NCI-H69 (cell line): ENCODE measurements at places on chromosomes 4 and X.

GRCh38 chr4:24978291-24979075 lies 52.3 kb downstream of the LGI2 start:
- no peak for DNase-seq

DNA sequence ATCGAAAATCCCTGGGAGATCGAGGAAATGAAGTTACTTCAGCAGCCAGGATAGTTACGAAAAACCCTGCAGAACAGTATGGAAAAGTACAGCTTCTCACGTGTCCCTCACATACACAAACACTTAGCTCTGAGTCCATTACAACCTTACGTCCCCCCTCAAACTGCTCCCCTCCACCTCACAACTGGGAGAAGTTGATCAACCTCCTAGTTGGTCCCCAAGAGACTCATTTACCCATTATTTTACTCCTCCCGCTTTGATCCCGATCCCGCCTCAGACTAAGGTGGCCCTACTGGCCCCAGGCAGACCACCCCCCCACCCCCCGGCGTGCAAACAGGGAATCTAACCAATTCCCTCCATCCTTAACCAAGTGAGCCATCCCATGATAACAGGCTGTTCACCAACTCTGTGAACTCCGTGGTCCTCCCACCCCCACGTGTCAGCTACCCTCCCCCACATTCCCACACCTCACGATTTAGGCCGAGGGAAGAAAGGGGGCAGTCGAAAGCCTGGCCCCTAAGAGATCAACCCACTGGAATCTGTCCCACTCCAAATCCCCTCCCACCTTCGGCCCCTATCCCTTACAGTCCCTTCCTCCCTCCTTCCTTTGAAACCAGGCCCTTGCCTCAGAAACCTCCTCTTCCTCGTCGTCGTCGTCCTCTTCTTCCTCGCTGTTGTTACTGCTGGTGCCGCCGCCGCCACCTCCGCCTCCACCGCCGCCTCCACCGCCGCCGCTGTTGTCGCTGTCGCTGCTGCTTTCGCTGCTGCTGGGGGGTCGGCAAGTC lies 755 bp downstream of the ANKRD17 start:
- peak; percentile 40 for DNase-seq

- no peak for DNase-seq
These were observed 47.9 kb upstream of the GRPEL1 start for GRCh38 chr4:7115557-7116340.

DNA sequence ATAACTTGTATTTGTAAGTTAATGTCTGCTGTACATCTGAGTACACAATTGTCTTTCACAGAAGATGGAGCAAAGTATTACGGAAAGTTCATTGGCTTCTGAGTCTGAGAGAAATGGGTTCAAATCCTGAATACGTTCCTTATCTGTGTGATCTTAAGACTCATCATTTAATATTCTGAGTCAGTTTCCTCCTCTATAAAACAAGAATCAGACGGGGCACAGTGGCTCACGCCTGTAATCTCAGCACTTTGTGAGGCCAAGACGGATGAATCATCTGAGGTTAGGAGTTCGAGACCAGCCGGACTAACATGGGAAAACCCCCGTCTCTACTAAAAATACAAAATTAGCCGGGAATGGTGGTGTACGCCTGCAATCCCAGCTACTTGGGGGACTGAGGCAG lies 57.8 kb downstream of the APBB2 start:
- DNase-seq, result no peak

DNA sequence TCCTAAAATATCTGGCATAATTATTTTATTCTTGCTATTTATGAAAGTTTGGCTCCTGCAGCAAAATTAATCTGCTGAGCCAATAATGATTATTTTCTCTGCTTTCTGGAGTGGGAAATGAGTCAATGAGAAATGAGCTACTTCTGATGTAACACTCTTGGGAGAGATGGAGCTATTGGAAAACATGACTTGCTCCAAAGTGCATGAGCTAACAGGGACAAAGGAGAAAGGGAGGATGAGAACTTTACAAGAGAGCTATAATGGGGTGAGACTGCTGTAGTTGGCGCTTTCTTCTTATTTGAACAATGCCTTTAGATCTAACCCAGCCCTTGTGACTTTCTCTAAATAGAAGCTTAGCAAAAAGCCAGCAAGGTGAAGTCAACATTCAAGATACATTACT lies 615.1 kb downstream of the ANKRD50 start:
- DNase-seq, result no peak

DNA sequence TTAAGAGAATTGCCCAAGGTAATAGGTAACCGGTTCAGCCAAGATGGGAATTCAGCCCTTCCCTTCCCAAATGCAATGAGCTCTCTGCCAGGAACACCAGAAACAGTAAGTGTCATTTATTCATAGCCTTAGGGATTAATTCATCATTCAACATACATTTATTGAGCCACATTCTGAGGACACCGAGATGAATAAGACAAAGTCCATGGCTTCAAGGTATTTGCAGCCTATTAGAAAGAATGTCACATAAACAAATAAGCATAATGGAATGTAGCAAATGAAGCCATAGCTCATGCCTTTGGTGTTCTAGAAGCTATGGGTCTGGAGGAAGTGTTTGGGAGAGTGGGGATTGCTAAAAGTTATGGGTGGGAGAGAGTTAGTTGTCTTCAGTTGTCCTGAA lies 6.3 kb upstream of the TAB3 start:
- DNase-seq, result no peak

DNA sequence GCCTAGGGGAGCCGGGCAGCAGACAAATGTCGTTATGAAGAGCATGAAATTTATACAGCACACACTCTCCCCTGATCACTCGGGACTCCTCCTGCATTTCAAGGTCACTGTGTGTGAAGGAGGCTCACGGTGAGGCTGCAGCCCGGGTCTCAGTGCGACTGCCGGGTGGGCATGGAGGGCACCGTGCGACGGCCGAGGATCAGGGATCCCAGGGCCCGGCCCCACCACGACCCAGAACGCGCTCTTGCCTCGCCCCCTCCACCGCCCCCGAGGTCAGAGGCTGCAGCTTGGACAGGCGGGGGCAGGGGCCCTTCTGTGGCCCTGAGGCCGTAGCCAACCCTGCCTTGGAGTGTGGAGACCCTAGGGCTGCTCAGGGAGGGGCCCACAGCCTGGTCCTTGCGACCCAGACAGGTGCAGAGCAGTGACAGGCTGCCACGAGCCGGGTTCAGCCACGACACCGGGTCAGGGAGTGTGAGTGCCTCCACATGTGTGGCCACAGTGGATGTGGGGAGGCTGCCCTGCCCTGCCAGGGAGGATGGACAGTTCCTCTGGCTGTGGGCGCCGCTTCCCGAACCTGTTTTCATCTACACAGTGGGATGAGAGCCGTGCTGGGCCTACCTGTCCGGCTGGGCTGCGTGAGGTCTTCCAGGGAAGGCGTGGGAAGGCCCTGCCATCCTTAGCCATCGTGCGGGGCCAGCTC lies 89.3 kb upstream of the NKX1-1 start:
- no peak for DNase-seq

DNA sequence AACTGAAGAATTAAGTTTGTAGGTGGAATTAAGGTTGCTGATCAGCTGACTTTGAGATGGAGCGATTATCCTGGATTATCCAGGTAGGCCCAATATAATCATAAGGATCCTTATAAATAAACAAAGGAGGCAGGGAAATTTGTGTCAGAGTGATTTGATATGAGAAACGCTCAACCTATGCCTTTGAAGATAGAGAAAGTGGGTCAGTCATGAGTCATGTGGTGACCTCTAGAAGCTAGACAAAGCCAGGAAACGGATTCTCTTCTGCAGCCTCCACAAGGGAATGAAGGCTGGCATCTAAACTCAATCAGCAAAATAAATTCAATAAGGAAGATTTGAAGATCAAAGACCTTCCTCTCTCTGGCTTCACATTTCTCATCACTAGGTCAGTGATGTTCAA lies 41.5 kb upstream of the SMIM10 start:
- DNase-seq, result no peak

GRCh38 chr4:13836946-13837912 lies 209.7 kb upstream of the BOD1L1 start:
- no peak for DNase-seq

- peak; percentile 78 for DNase-seq
These were observed 42.9 kb downstream of the FNIP2 start for GRCh38 chr4:158811704-158812103.

- DNase-seq, result no peak
These were observed 85.9 kb downstream of the MAOA start for GRCh38 chrX:43741843-43742573.

DNA sequence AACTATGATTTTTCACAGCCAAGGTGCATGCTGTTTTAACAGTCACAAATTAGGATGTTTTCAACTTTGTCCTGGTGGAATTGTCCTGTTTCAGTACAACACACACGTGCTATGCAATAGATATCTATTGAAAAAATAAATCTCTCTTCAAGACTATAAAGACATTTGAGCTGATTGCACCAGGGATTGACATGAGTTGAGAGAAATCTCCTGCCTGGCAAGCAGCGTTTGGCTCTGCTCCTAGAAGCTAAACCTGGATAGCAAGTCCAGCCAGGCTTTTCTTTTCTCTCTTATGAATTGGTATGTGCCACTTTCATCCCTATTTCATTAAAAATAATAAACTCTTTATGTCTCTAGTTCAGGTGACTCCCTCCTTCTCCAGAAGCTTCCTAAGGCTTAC lies 16.6 kb upstream of the NPNT start:
- DNase-seq, result no peak

DNA sequence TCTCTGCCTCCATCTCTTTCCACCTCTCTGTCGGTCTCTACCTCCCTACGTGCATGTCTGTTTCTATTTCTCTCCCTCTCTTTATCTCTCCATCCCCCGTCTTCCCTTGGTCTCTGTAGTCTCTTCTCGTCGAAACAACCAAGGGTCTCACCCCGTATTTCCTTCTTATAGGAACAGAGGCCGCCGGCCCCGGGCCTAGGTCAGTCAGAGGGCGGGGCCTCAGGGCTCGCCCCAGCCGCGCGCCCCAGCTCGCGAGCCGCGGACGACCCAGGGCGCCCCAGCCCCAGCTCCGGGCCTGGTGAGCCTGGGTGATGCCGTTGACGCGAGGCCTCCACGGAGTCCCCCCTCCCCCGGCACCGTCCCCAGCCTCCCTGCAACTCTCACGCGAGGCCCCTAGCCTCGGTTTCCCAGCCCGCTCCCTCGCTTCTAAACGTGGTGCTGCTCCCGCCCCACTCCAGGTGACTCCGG lies 6.6 kb downstream of the TIMM17B start:
- peak; percentile 49 for DNase-seq

DNA sequence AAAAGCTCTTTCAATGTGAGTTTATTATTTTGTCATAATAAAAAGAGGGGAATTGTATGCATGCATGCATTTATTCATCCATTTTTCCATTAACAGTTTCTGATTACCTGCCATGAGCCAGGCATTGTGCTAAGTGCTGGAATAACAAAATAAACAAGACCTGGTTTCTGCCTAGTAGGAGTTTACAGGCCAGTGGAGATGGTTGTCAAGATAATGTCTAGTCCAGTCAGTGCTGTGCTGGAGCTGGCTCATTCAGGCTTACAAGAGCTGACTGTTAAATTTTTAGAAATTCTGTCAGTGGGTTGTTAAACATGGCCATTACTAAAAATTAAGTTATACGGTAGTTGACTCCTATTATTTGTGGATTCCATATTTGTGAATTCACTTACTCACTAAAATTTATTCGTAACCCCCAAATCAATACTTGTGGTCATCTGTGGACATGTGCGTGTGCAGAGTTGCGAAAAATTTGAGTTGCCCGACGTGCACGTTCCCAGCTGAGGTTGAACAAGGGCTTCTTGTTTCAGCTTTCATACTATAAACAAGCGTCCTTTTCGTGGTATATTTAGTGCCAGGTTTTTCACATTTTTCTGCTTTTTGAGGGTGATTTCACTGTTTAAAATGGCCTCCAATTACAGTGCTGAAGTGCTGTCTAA lies 172.3 kb upstream of the RPS6KA3 start:
- DNase-seq, result no peak

DNA sequence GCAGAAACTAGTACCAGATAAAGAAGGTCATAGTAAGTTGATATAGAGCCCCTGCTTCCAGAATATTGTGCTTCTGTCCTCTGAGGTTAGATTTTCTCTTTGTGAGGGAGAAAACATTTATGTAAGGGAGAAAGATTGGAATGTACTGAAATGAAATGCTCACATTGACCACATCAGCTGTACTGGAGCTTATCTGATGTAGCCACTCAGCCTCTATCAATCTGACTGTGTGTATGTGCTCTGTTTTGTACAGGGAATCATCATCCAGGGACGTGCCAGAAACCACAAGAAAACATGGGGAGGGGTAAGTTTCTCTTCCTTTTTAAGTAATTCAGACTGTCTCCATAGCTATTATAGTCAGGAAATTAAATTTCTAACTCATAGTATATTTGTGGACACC lies 56.8 kb downstream of the PRRG1 start:
- no peak for DNase-seq

DNA sequence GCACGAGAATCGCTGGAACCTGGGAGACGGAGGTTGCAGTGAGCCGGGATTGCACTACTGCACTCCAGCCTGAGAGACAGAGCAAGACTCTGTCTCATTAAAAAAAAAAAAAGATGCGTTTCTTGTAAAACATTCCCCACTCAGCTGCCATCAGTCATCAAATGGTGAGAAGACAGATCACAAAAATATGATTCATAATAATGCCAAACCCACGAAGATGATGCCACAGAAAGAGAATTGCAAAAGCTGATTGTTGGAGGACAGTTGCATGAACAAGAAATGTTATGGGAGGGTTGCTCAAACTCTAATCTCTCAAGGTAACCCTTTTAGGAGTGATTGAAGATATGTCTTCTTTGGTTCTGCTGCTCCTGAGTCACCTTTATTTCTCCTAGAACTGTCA lies 21.4 kb upstream of the SMIM14 start:
- DNase-seq, result no peak

DNA sequence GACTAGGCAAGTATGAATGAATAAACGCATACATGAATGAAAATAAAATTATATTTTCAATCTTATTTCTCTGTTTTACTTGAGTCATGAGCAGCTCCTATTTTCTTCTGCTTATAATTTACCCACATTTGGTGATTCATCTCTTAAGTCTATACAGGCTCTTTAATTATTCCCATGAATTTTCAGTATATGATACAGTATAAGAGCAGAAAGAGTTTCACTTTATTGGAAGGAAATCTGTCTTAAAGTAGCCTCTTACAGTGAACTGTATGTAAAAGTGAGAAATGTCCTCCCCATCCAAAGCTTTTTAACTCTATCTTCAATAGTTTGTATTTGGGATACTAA lies 50.8 kb downstream of the TMEM165 start:
- no peak for DNase-seq

DNA sequence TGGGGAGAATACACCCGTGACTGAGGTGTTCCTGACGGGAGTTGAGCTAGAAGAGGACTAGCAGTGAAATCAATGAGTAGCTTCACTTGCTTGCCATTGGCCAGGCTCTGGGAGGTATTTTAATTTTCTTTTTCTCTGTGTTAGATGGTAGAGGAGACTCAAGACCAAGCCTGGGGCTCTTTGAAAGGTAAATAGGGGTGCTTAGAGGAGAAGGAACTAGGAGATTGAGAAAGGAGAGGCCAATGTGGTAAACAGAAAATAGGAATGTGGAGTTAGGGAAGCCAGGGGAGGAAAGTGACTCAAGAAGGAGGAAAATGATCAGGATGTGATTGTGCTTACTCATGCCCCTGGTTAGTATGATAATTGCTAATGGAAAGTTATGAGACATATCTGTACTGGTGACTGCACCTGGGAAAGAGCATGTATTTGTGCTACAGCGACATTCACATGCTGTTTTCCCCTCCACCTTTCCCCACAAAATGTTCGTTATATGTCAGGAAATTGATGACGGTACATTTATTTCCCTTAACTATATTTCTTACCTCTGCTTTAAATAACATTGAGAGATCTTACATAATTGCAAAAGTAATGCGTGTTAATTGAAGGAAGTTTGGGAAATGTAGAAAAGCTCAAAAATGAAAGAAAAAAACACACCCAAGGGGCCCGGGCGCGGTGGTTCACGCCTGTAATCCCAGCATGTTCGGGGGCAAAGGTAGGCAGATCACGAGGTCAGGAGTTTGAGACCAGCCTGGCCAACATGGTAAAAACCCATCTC lies 16.9 kb upstream of the LRBA start:
- no peak for DNase-seq
